ENCODE measurements at places on chromosomes 16 and 17.

- no peak for DNase-seq
Observed at GRCh38 chr16:21626659-21627277, 25.6 kb downstream of the IGSF6 start.

DNA sequence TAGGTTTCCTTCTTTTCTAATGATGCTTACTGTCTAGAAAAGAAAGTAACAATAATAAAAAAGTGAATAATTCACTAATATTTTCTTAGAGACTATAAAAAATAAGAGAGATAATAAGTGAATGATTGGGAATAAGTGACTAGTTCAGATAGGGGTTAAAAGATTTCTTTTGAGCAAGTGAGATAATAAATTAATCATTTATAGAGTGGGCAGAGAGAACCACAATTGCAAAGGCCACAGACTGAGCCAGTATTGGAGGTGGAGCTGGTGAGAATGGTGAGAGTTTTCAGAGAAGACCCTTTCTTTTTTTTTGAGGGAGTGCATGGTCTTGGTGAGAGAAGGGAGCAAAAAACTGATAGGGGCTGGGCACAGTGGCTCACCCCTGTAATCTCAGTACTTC, 159.1 kb upstream of the SALL1 start:
- DNase-seq = no peak

DNA sequence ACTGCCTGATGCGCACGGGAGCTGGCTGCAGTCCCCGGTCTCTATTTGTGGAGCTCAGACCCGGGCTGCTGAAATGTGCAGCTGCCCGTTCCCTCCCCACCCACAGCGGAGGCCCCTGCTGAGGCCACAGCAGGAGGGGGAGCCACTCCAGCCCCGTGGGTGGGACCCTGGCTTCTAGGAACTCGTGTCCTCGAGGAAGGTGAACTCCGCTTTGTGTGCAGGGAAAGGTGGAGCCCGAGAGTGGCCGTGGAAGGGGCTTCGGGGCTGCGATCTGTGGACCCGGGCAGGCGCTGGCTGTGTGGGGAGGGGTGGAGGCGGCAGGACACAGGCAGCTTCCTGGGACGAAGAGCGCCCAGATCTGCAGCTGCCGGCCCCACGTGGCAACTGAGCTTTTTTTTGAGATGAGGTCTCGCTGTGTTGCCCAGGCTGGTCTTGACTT, 2.9 kb downstream of the CCDC154 start:
- DNase-seq = no peak

DNA sequence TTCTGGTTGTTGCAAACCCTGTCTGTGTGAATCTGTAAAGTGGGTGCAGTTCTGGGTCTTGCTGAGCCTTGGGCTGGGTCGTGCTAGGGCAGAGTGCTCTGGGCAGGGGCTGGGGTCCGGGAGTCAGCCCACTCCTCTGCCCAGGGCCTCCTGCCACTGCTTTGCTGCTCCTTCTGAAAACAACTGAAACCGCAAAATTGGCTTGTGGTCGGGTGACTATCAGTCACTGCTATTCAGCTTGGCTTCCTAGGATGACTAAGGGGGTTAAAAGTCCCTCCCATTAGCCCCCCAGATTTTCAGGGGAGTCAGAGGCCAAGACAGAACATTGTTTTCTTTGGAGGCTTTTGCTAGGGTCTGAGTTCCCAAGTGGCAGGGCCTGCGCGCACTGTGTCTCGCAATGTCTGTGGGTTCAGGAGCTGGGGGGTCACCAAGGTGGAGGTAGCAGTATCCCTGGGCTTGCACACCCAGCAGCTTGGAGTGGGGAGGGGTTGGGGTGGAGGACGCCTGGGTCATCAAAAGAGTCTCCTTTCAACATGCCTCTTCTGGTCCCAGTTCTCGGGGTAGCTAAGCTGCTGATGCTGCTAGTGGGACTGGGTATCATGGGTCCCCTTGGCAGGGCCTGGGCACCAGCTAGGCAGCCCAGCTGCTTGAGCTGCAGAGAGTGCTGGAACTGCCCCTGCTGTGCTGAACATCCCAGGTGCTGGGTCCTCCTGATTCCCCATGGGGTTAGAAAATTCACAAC, 13.5 kb upstream of the TBX21 start:
- no peak for DNase-seq

DNA sequence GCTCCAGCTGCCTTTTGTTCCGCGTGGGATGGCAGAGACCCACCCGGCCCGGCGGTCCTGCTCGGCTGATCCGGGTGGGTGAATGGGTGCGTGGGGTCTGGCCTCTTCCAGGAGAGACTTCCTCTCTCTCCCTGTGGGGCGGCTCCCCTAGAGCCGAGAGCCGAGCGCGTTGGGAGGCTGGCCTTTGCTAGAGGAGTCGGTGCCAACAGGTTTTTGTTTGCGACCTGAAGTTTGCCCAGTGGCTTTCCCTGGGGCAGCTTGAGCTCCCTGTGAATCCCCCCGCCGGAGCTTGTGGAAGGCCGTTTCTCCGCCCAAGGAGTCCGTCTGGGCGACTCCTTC, 970 bp downstream of the EPN2 start:
- no peak for DNase-seq

DNA sequence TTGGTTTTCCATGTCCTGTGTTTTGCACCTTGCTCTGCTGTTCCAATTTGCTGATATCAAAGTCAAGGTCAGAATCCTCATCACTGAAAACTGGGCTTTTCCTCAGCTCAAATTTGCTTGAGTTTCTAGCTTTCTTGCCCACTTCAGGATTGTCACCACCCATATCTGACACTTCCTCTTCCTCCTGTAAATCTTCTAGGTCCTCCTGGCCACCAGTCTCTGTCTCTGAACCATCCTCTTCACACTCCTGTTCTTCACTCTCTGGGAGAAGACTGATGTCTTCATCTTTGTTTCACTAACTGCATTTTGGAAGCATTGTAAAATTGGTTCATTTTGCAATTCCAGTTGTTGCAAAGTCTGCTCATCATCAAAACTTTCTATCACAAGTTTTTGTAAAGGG, 63.4 kb upstream of the RBL2 start:
- no peak for DNase-seq

DNA sequence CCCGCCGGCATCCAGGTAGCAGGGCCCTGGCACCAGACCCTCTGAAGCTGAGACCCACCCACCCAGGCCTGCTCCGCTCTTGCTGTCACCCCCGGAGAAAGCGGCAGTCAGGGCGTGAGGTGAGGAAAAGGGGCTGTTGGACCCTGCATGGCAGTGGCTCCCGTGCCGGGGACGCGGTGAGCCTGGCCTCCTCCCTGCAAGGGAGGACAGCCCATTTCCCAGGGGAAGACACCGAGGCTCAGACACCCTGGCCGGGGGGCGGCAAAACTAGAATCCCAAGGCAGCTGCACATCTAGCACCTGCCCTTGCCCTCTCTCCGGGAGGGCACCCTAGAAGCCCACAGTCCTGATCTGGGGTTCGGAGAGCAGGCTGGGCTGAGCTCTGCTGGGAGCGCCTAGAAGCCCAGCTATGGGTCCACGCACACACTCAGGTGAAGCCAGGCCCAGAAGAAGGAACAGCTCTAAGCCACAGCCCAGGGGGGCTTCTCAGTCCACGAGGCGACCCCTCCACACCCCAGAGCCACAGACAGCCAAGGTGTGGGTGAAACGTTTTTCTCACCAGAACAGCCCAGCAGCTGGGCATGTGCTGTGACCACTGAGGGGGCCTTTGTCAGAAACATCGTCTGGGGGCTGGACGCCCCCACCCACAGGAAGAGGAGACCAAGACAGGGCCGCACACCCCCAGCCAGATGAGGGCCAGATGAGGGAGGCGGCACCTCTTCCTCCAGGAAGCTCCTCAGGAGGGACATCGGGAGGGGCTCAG, 22.4 kb downstream of the SLC7A5 start:
- no peak for DNase-seq

Measured in vagina (tissue), 2 donors.